ENCODE measurements at places on chromosomes 12 and 14. TPM values are rescaled to one million over a fixed set of nuclear protein-coding genes. Genes with fewer than 3 reads are reported as not detected.

Gene KRT83
- total RNA-seq: not detected

Gene INHBE
- 10.9 TPM for total RNA-seq

Gene RIPK3
- 0.84 TPM for total RNA-seq

Gene LYZ
- total RNA-seq: not detected

Gene IL23A
- total RNA-seq: not detected

Gene RHOJ
- total RNA-seq: 2.4 TPM

Gene FAM177A1
- 28.7 TPM for total RNA-seq

Gene AKAP5
- 0.17 TPM for total RNA-seq

Gene RPL36AL
- 211 TPM for total RNA-seq

Gene ZDHHC22
- total RNA-seq: not detected

Gene ARG2
- 2.4 TPM for total RNA-seq

Gene DIP2B
- 8.6 TPM for total RNA-seq

Gene P3H3
- total RNA-seq: 54.1 TPM

Gene OVCH1
- total RNA-seq: not detected

Gene CCER1
- not detected for total RNA-seq

Gene RHNO1
- total RNA-seq: 43.3 TPM

Gene LALBA
- not detected for total RNA-seq

Gene EFS
- total RNA-seq: 15.8 TPM

Gene GPRC5A
- total RNA-seq: 6.1 TPM

Gene PTPN21
- total RNA-seq: 5.5 TPM
